Karpas-422 (cell line): ENCODE measurements at places on chromosomes 16 and 17.

- DNase-seq, result no peak
These were observed 26.6 kb downstream of the LASP1 start for GRCh38 chr17:38896346-38896954.

- no peak for DNase-seq
These were observed 8.8 kb downstream of the BEAN1 start for GRCh38 chr16:66435896-66436295.

GRCh38 chr17:70787721-70788300 is 618.5 kb downstream of the KCNJ2 start:
- DNase-seq, result no peak

DNA sequence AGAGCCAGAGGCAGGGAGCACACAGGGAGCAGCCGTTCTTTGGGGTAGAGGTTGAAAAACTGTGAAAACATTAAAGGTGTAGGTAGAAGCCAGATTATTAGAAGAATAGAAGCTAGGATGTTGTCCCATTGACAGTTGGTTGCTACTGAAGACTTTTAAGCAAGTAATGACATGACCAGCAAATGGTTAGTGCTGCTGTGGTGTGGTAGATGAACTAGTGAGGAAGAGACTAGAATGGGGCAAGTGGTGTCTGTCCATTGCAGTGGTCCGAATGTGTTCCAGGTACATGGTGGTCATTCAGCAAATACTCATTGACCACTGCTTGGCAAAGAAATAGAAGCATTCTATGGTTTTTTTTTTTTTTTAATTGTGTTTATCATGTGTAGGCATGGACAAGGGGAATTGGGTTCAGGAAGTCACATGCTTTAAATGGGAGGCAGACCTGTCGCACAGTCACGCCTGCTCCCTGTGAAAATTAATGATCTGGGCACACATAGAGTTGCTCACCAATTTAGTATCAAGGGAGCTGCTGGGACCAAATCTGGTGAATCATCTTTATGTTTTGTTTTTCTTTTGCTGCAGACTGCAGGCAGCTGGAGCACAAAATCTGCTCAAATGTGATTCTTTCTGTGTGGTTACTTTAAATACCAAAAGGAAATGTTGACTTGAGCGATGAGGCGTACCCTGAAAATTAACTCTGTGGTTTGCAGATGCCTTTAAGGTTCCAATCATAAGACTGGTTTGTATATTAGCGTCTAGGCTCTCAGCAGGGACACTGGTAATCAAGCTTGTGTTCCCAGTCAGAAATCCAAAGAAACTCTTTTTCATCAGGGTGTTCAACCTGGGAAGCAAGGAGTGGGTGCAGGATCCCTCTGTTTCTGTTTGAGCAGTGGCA is 30.7 kb downstream of the YPEL2 start:
- no peak for DNase-seq

DNA sequence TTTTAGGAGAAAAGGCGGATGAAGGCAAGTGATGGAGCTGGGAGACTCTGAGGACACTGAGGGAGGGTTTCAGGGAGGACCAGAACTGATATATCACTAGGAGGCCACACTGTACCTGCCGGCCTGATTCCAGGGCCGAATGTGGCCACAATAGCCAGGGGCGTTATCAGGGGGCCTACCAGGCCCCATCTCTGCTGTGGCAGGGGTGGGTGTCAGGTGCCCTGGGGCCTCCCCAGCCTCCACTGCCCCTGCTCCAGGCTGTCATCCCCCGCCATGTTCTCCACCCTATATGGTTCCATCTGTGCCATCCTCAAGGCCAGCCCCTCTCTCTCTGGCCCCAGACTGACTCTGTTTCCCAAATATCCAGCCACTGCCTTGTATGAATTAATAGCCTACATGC is 246.5 kb downstream of the GSG1L start:
- no peak for DNase-seq

GRCh38 chr16:86880316-86881117 is 302.2 kb downstream of the FOXL1 start:
- no peak for DNase-seq

- peak; percentile 63 for DNase-seq
These were observed 9.2 kb downstream of the FSCN2 start for GRCh38 chr17:81537343-81537855.

- DNase-seq, result no peak
These were observed 3.9 kb downstream of the ABAT start for GRCh38 chr16:8678068-8678927.

GRCh38 chr16:12011565-12011964 is 35.0 kb downstream of the SNX29 start:
- no peak for DNase-seq

DNA sequence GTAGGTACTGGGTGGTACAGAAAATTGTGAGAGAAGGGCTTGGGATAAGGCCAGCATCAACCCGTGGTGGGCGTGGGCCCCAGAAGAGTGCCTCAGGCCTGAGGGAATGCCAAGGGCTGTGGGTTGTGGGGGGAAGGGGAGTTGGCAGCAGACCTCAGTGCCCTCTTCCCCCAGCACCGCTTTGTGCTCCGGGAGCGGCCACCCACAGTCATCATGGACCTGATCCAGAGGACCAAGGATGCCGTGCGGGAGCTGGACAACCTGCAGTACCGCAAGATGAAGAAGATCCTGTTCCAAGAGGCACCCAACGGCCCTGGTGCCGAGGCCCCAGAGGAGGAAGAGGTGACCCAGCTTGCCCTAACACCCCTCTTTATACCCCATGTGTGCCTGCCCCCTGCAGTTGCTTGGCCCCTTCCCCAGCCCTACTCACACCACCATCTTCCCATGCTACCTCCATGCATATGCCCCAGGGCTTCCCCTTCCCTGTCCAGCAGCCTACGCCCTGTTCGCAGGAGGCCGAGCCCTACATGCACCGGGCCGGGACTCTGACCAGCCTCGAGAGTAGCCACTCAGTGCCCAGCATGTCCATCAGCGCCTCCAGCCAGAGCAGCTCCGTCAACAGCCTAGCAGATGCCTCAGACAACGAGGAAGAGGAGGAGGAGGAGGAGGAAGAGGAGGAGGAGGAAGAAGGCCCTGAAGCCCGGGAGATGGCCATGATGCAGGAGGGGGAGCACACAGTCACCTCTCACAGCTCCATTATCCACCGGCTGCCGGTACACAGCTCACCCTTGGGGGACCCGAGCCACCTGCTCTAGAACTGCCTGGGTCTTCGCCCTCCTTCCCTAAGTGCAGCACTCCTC is 9.1 kb downstream of the TAOK2 start:
- DNase-seq, result no peak

- DNase-seq, result no peak
These were observed 2.8 kb downstream of the ZNF48 start for GRCh38 chr16:30397776-30398660.

GRCh38 chr16:87527055-87527724 is 34.4 kb upstream of the ZCCHC14 start:
- no peak for DNase-seq

- no peak for DNase-seq
These were observed 12.1 kb upstream of the USP10 start for GRCh38 chr16:84687715-84688114.

GRCh38 chr16:22622703-22623102 is 112.0 kb downstream of the NPIPB5 start:
- DNase-seq, result no peak

DNA sequence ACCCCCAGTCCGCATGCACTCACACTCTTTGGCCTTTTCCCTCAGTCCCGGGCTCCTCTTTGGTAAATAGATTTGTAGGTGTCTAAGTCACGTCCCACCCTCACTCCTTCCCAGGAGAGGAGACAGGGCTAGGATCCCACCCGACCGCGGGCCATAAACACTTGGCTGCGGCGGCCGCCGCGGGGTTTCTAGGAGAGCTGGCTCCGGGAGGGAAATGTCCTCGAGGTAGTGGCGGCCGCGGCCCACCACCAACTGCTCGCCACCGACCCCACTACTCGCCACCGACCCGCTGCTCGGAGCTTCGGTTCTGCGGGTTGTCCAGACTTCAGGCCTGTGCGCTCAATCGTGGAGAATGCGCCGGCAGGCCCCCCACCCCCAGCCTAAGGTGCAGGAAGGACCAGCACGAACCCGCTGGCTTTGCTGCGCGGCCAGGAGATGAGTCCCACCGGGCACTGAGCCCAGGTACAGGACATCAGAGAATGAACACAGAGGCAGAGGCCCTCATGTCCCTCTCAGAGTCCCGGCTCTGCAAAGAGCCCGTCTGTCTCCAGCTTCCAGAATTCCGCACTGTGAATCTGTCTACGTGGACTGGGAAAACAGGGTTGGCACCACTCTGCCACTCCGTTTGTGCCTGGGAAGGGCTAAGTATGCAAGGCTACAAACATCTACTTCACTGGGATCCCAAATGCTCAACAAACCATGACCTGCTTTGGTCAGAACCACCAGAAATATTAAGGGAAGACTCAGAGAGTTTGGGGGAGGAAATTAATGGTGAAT is 2.5 kb downstream of the PRAC2 start:
- DNase-seq, result no peak

- DNase-seq, result no peak
These were observed 8.9 kb upstream of the MYL4 start for GRCh38 chr17:47200325-47200664.

- no peak for DNase-seq
These were observed 111.8 kb upstream of the NOG start for GRCh38 chr17:56481659-56482058.

DNA sequence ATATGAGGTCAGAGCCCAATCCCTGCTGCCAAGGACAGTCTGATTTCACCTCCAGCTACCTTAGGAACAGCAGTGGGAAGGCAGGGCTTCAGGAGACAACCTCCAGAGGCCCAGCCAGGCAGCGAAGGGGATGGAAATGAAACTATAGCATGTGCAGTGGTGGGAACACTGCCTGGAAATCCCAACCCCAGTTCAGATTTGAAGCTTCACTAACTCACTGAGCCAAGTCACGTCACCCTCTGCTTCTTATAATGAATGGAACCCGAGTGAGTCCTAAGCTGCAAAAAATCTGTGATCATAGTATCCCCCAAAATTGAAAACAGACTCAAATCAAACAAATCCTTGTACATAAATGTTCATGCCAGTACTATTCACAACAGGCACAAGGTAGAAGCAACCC is 36.0 kb upstream of the SLC39A11 start:
- no peak for DNase-seq

DNA sequence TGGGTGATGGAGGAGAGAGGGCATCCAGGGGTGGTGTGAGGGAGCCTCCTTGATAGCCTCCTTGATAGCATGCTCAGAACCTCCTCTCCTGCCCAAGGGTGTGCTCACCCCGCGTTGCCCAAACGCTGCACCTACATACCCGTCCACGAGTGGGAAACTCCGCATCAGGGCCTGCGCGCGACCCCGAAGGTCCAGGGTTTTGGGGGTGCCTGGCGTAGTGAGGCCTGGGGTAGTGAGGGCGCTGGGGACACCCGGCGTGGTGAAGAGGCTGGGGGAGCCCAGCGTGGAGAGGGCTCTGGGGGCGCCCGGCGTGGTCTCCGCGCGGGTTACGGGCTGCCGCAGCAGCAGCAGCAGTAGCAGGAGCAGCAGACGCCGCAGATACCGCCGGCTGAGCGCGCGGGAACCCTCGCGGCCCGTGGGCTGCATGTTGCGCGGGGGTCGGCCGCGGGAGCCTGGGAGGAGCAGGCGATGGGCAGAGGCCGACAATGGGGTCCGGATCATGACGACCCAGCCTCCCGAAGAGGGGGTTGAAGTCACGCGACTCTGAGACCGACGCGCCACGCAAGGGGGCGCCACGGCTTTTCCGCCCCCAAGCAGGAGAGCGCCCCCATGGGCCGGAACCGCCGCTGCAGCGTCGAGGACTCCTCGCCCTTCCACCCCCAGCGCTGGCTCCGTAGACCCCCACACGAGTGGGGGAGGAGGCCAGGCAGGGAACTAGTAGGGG is at the start of gene DPEP3:
DPEP3 (minus strand) TSS at position 545 of the 724 bp plus-strand sequence; CDS start at position 426, 119 bp downstream.
- no peak for DNase-seq

DNA sequence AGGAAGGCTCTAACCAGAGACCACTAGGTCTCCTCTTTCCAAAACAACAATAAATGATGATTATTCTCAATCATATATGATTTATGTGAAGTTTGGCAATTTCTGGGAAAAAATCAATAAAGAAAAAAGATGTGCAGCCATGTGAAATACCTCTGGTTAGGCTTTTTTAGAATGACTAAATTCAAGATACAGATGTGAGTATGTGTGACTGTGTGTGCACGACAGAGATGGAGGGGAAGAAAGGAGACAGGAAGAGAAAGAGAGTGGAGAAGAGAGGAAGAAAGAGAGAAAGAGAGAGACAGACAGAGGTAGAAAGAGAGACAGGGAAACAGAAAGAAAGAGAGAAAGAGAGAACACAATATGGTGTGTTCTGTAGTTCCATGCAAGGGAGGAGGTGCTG is 558.6 kb upstream of the CDH5 start:
- no peak for DNase-seq

- DNase-seq, result no peak
These were observed 40.6 kb downstream of the PRKCB start for GRCh38 chr16:23876256-23876896.

- no peak for DNase-seq
These were observed 10.1 kb upstream of the COL1A1 start for GRCh38 chr17:50211249-50212120.

- DNase-seq, result no peak
These were observed 17.7 kb downstream of the SIAH1 start for GRCh38 chr16:48367441-48368049.

DNA sequence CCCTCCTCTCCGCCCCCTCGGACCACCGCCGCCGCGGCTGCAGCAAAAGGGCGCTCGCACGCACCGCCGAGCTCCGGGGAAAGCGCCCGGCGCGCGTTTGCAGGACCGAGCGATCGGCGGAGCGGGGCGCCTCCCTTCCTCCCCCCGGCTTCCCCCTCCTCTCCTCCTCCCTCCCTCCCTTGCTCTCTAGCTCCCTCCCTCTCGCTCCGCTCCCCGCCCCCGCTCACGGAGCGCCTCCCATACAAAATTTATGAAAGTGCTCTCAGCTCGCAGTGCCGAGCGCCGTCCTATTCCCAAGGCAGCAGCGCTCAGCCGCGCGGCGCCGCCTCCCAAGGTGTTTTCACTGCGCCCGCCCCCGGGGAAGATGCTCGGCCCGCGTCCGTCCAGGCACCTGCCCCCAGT is at the start of gene RTN4RL1:
RTN4RL1 (minus strand) TSS at position 115 of the 402 bp plus-strand sequence. CDS start 469 bp downstream, outside the sequence.
- DNase-seq, result peak; percentile 84

GRCh38 chr16:88835818-88836217 is 20.9 kb downstream of the GALNS start:
- DNase-seq, result no peak

DNA sequence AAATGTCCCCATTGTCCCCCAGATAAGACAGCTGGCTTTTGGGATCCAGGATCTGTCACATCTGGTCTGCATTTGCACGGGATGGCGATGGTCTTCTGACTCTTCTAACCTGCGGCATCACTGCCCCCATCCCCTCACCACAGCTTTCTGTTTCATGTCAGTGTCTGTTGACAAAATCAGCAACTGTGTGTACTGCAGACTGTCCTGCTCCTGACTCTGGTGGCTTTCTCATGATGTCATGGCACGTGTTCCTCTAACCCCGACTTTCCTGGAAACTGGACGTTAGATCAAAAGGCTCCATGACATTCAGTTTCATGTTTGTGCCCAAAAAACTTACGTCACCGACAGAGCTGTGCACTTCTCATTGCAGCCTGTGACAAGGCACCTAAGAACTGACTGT is 30.1 kb upstream of the CPNE2 start:
- DNase-seq, result no peak

DNA sequence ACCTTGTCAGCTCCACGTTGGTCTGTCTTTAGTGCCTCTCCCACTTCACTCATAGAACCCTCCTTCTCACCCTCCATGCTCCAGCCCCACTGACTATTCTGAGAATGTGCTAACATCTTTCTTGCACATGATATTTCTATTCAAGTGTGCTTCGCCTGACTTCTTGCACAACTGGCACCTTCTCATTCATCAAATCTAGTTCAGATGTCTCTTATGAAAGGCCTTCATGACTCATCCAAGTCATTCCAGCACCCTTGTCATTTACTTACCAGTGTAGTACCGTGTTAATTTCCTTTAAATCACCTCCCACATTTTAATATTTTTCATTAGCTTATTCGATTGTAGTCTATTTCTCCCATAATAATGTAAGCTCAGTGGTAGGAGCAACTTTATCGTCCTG is 197.8 kb upstream of the PIRT start:
- no peak for DNase-seq
